ENCODE measurements at places on chromosomes 11 and 22.

- peak; percentile 73 for DNase-seq
These were observed 2.2 kb upstream of the VPS11 start for GRCh38 chr11:119065369-119065768.

DNA sequence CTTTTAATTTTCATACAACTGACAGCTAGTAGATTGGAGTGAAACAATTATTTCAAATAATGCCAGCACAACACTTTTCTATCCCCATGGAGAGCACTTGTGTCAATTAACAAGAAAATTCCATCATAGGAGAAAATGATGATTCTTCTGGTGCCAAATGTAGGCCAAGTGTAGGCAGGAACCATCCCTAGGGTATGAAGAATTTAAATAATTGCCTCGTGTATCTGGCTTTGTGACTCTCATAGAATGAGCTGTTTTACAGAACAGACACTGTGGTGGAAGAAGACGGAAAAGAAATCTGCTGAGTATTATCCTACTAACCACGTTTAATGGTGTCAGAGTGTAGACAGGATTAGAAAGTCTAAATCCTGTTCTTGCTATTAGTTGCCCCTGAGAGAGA is 1542.2 kb downstream of the LRRC4C start:
- DNase-seq, result no peak

- DNase-seq, result no peak
These were observed 359.0 kb downstream of the LARGE1 start for GRCh38 chr22:33561149-33561807.

DNA sequence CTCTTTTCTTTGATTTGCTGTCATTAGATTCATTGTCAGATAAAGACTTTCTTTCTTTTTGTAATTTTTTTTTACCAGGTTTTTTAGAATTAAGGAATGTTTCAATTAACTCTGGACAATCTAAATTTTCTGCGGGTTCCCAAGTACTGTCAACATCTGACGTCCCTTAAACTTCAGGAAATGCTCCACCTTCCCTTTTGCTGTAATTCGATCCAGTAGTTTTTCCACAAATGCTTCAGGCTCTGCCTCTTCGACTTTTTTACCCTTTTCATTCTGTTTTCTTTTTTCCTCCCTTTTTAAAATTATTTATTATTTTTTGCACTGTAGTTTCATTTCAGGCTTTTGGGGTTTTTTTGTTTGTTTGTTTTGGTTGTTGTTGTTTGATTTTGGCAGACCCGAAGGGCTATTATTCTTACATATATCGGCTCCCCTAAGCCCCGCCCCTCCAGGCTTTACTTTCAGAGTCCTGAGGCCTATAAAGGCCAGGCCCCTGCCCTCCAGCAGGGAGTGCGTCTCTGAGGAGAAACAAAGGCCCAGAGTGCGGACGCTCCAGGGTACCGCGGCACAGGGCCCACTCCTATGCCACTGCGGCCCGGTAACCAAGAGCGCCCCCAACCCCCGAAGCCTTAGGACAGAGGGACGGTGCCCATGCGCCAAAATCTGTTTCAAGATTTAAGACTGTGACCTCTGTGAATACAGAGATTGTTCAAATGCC is 116.4 kb downstream of the TYR start:
- no peak for DNase-seq

GRCh38 chr11:117438371-117439000 is 110.8 kb downstream of the CEP164 start:
- DNase-seq, result no peak

DNA sequence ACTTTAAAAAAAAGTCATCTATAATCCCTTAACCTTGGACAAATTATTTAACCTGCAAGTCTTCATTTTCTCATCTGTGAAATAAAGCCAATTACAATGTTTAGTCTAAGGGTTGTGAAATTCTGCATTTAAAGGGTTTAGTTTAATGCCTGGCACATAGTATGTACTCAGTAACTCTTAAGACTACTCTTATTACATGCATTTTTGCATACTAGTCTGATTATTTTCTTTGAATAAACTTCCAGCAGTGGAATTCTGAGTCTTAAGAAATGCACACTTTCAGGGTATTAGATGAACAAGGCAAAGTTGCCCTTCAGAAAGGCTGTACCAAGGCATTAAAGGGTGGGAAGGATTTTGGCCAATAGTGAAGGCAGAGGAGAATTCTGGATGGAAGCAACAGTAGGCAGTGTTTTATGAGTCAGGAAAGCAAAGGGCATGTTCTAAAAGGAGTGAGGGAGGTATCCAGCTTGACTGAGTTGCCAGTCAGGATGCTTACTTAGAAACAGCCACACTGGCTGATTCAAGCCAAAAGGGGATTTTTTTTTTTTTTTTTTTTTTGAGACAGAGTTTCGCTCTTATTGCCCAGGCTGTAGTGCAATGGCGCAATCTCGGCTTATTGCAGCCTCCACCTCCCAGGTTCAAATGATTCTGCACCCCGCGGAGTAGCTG is 50.5 kb downstream of the SWAP70 start:
- DNase-seq, result no peak

DNA sequence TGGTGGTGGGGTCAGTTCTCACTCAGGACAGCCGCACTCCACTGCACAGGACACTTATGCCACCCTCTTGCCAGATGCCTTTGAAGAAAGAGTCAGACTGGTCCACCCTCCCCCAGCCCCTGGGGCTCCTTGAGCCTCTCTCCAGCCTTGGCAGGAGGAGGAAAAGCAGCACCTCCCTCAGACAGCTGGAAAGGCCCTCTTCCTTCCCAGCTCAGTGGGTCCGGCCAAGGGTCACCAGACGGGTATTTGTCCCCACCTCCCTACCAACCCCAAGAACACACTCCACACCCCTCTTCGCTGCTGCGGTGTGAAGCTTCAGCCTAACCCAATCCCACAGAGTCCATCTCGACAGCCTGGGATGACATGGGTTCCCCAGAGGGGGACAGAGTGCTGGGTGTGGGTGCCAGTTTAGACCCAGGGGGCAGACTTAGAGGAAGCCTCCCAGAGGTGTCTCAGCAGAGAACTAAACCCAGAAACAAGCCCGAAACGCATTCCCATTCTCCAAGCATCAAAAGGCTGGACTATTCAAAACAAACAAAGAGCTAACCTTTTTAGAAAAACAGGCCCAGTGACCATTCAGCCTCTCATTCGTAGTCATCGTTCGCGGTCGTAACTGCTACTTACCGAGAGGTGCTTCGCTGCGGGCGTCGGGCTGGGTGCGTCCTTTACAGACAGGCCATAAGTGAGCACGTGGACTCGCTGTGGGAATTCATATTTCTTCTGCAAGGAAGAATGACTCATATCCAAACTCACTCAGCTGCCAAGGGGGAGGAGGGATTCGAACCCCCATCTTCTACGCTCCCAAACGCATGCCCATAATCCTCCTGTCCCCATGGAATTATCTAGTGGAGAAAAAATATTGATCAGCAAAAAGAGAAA is 57.5 kb upstream of the ANO1 start:
- DNase-seq, result no peak

DNA sequence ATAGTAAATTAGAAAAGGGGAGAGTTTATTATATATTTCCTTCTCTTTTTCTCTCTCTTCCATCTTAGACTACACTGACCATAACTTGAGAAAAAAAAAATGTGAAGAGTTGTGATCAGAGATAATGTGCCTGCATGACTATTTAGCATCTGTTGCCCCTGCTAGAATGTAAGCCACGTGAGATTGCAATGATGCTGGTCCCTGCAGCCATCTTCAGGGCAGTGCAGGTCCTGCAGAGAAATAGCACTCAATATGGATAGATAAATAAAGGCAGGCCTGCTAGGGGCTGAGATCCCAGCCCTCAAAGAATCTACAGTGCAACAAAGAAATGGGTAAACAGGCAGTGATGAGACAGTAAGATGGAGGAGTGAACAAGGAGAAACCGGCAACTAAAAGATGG is 7.8 kb upstream of the DKK3 start:
- DNase-seq, result no peak

DNA sequence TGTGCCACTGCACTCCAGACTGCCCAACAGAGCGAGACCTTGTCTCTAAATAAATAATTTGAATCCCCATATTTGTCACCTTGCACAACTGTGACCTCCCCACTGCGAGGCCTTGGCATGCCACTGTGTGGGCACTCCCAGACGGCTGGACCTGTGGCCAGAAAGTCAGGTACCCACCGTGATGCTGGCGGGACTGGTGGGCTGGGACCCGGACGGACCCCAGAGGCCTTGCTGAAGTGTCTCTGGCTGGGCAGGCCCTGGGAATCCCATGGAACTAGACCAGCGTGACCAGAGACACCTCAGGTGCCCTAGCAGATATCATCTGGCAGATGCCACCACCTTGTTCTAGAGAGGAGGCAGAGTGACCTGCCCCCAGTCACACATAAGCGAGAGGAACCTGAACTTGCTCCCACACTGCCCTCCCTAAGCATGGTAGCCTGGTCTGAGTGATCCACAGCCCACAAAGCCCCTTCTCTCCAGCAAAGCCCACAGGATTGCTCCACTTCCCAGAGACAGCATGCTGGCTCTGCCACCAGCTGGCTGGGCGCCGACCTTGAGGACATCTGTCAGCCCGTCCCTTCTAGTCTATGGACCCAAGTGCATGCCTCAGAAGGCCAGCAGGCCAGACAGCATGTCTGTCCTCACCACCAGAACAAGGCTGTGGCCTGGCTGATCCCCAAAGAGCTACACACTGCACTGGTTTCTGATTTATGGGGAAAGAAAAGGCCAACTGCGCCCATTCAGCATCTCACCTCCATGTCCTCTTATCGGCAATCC is 9.5 kb downstream of the MACROD1 start:
- DNase-seq, result no peak

GRCh38 chr11:128372977-128373376 is 214.4 kb downstream of the ETS1 start:
- DNase-seq, result no peak

DNA sequence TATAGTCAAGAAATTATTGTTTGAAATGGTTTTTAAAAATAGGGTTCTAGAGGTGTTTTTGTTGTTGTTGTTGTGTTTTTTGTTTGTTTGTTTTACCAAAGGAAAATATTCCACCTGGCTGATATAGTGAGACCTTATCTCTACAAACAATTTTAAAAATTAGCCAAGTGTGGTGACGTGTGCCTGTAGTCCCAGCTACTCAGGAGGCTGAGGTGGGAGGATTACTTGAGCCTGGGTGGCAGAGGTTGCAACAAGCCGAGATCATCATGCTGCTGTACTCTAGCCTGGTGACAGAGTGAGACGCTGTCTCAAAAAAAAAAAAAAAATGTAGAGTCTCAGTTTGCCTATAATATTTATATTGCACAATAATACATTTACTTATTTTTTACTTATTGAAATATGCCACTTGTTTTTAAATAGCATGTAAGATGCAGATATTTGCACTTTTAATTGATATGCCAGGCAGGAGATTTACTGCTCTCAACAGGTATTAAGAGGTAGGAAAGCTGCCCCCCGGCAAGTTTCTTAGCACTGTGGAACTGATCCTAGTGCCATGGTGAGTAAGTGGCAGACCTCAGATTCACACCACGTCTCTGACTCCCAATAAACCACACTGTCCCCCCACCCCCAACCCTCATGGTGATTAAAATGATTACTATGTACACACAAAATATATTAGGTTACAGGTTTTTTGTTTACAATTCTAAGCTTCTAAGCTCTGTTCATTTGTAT is 157.4 kb downstream of the TEAD1 start:
- no peak for DNase-seq

DNA sequence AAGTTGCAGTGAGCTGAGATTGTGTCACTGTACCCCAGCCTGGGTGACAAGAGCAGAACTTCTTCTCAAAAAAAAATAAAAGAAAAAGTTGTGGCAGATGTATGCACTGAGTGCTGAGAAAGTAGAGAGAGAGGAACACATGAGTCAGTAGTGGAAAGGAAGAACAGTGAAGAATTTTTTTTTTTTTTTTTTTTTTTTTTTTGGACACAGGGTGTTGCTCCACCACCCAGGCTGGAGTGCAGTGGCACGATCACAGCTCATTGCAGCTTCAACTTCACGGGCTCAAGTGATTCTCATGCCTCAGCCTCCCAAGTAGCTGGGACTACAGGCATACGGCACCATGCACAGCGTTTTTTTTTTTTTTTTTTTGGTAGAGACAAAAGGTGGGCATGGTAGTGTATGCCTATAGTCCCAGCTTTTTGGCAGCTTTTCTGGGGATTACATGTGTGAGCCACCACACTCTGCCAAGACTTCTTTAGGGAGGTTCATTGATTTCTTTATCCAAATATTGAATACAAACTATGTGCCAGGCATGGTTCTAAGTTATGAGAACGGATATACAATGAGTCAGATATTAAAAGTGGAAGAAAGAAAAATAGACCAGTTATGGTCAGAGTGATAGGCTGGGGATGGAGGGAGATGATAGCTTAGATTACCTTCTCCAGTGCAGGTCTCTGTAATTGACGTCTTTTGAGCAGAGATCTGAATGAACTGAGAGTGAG is 62.0 kb downstream of the YAP1 start:
- DNase-seq, result no peak

- no peak for DNase-seq
These were observed 42.1 kb upstream of the TTC12 start for GRCh38 chr11:113272281-113272680.

- no peak for DNase-seq
These were observed 270.7 kb upstream of the SYN3 start for GRCh38 chr22:33328789-33329296.

GRCh38 chr11:110297076-110297725 is 787 bp upstream of the RDX start:
- no peak for DNase-seq

- peak; percentile 79 for DNase-seq
These were observed 56.9 kb downstream of the PACS1 start for GRCh38 chr11:66126808-66127555.

DNA sequence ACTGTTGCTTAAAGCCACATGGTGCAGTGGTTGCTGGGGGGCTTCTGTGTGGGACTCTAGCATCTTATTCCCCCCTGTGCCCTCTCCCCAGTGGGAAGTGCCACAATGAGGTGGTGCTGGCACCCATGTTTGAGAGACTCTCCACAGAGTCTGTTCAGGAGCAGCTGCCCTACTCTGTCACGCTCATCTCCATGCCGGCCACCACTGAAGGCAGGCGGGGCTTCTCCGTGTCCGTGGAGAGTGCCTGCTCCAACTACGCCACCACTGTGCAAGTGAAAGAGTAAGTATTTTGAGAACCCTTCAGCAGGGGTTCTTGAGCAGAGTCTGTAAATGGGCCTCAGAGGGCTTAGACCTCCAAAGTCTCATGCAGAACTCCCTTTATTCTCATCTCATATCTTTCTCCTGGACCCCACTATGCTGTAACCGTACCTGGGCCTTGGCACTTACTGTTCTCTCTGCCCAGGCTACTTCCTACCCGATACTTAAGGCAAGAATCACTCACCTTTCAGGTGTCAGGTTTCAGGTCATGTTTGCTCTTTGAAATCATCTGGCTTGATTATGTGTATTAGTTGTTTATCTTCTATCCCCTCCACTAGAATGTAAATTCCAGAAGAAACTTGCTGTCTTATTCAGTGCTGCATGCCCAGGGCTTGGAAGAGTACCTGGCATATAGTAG is 32.4 kb downstream of the PIK3IP1 start:
- no peak for DNase-seq

GRCh38 chr11:16171882-16172281 is 184.5 kb downstream of the SOX6 start:
- DNase-seq, result no peak

All from CD8-positive, alpha-beta T cell (primary cell).